Putamen (tissue), 1 donor: ENCODE measurements at places on chromosomes 5 and 9.

- peak; percentile 18 for DNase-seq
These were observed 438 bp downstream of the SOX30 start for GRCh38 chr5:157651623-157652376.

DNA sequence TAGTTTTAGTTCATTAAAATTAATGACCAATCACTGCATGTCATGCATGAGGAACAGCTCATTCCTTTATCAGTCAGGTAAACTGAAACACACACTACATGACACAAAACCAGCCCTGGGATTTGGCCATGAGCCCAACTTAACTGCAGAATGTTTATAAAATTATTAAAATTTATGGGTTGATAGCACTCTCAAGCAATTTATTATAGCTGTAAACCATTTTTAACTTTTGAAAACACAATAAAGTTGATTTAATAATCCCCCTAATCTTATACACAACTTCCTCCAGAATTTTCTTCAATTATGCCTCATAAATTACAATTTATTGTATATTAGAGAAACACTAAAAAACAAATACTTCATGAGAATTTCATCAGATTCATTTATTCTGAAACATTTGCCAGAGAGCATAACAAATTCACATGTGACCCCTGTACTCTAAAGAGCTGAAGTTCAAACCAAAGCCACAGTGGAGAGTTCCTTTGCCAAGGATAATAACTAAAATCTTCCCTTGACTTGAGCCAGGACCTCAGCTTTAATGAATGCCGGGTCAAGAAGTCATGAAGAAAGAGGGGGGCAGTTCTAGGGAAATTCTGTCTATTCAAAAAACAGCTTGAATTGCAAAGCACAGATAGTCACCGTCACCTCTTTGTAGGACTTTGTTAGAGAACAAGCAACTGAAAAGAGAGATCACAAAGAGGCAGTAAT lies 763.7 kb upstream of the GRAMD2B start:
- no peak for DNase-seq

DNA sequence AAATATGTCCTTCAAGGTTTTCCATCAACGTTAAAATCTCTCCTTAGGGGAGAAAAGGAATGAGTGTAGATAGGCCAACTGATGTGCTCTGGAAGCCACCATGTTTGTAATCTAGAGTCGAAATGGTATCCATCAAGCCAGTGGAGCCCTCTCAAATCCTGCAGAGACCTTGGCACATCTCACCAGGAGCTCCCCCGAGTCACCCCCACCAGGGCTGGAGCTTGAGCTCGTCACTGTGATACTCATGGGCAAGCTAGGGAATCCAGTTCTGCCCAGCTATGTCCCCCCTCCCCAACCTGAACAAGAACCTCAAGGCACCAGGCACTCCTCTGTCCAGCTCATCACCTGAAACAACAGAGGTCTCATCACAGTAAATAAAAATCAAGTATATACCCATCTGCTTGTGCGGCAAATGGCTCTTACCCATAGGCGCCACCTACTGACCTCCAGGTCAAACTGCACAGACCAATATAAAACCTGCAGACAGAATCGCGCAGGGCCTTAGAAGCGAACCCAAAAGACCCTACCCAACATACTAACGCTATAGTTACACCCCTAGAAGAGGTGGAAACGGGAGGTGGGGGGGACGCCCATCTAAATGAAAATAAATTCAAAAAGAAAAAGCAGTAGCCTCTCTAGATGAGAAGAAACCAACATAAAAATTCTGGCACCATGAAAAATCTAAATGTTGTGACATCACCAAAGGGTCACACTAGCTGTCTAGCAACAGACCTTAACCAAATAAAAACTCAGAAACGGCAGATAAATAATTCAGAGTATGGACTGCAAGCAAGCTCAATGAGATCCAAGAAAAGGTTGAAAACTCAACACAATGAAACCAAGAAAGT lies 75.0 kb downstream of the TTC39B start:
- DNase-seq = no peak

- no peak for DNase-seq
These were observed 44.7 kb upstream of the HK3 start for GRCh38 chr5:176943816-176944215.

DNA sequence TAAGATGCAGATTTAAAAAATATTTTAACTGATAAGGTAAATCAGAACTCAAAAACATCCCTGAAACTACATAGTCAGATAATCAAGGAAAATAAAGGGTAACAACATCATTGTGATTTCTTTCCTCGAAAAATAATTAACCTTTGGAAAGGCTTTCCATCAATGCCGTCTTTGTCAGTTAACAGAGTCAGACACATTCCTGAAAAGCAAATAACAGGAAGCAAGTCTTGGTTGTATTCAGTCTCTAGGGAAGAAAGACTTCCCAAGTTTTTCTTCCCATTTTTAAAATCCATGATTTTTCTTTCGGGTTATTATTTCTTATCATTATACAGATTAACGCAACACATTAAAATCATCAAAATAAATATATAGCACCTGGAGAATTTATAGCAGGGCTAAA lies 256.4 kb upstream of the CDH6 start:
- no peak for DNase-seq

- no peak for DNase-seq
These were observed 49.6 kb upstream of the RAPGEF6 start for GRCh38 chr5:131684595-131684994.

DNA sequence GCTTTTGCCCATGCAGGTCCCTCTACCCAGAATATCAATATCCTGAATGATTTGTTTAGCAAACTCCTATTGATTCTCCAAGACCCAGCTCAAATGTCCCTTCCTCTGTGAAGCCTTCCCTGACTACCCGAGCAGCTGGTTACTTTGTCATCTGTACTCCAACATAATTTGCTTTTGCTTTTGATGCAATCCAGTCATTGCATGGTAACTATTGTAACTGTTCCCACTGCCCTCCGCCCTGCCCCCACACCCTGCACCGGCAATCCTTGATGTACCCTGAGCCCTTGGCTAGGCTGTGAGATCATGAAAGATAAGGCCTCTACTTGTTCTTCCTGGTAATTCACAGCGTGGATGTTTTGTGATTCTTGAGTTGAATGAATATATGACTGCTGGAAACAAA lies 119.9 kb upstream of the BOD1 start:
- no peak for DNase-seq

- DNase-seq = no peak
These were observed 91.8 kb upstream of the ZNF366 start for GRCh38 chr5:72599065-72599433.

DNA sequence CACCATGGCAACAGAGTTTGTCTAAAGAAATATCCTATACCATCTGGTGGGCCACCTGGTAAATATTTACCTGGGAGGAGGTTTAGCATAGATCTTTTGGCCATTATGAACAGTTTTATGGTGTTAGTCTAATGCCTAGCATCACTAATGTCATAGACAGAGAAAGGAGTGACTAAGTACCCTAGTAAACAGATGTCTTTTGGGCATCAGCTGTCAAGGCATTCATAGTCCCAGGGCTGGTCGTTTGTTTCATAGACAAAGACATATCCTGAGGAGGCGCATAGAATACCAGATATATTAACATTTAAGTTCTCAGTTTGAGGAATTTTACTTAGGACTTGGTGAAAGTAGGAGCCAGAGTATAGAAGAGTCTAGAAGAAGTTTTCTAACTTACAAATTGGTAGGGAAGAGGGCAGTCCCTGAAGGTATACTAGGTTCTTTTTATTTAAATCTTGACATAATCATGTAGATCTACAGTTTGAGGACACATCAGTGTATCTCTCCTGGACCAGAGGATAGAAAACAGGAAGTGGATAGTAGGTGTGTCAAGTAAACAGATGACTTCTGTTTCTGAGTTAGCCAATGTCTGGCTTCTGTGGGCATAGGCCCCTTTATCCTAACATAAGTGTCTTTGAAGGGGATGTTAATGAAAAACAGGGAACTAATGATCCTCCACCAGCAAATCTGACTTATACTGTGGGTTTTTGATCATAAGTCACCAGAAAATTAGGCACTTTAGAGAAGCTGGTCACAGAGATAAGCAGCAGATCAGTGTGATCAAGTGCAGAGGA lies 105.0 kb upstream of the PRSS3 start:
- no peak for DNase-seq

- DNase-seq = no peak
These were observed 5.9 kb downstream of the TNFSF15 start for GRCh38 chr9:114799925-114800324.

- no peak for DNase-seq
These were observed 478.0 kb downstream of the ENC1 start for GRCh38 chr5:74162524-74162923.

GRCh38 chr5:114726131-114726530 lies 364.3 kb downstream of the KCNN2 start:
- no peak for DNase-seq

GRCh38 chr5:158748522-158748921 lies 351.2 kb downstream of the EBF1 start:
- no peak for DNase-seq

DNA sequence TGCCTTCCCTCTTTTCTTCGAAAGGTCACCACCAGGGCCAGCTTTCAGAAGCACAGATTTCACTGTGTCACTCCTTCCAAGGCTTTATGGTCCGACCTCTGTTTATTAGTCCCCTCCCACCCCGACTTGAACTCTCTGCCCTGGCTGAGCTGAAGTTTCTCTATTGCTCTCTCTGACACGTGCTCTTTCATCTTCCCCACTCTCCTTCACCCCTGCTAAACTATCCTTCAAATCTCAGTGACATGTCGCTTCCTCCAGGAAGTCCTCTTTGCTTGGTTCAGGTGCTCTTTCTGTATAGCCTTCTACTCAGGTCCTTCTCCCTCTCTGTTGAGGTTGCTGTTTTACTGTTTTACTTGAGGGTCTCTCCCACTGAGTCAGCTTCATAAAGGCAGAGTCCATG lies 64.4 kb downstream of the ARHGEF37 start:
- DNase-seq = no peak

- no peak for DNase-seq
These were observed 39.1 kb downstream of the FGD3 start for GRCh38 chr9:92986176-92987119.

DNA sequence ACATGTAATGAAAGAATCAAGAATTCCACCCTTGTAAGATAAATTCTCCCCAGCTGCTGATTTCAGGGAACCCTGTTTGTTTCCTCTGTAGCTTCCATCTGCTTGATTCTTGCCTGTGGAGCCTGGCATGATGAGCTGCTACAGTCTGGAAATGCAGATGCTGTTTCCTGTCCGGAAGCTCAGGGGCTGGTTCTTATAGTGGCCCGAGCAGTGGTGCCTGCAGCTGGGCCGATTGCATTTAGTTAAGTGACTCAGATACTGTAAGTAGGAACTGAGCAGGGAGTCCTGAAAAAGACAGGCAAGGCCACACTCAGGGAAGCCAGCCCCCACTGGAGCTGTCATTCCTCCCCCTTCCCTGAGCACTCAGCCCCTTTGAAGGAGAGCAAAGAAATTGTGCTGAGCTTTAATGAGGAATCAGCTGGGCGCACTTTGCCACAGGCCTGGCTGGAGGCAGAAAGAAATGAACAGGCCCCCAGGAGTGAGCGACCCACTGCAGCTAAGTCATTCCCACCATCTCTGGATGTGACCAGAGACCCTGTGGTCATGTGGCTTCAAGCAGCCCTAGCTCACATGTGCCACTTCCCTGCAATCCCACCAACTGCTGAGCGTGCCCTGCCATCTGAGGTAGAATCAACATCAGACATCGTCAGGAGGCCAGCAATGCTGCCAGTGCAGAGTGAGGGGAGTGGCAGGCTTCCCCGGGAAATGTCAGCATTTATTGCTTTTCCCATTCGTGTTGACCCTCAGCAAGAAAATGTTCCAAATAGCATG lies 206.0 kb upstream of the WWC1 start:
- no peak for DNase-seq

DNA sequence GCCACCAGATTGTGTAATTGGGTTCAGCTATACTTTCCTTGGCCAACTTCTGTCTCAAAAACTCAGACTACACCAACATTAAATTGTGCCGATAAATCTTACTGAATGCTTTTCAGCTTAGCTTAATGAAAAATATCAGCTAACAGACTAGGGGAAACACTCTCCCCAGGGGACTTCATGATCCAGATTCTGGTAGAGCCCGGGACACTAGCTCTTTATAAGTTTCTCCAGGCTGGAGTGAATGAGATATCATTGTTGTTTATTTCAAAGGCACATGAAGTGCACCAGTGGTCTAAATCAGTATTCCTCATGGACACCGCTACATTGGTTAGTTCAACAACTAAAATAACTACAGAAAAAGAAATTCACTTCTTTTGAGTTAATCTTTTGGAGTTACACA lies 10.5 kb upstream of the LHFPL2 start:
- DNase-seq = no peak

GRCh38 chr9:85042981-85043647 lies 373.6 kb downstream of the NTRK2 start:
- no peak for DNase-seq

DNA sequence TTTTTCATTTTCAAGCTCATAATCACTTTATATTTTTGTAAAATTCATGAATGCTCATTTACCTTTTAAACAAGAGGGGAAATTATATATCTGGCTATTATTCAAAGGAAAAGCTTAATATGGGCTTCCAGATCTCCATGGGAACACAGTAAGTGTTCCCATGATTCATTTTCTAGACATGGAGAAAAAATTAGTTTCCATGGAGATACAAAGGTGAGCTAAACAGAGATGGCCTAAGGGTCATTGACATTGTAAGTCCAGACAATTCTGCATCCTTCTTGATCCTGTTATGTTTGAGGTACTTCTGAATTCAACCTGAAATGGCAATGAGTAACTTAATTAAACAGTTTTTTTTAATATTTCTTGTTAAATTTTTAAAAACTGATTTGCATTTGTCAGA lies 341.4 kb upstream of the PRR16 start:
- DNase-seq = no peak

DNA sequence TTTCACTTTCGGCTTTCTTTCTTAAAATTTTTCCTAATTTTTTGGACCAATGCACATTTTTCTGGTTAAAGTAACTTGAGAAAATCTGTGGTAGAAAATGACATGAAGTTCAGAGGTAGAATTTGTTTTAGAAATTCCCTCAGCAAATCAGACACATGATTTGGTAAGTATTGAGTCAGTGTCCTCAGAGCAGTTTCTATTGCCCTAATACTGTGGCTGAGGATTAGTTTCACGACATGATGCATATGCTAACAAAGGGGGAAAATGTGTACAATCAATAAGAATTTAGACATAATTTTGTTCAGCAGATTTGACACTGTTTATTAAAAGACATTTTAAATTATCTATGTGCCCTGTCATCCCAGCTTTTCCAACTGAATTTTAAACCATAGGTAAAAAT lies 56.2 kb upstream of the GCNT4 start:
- DNase-seq = no peak

DNA sequence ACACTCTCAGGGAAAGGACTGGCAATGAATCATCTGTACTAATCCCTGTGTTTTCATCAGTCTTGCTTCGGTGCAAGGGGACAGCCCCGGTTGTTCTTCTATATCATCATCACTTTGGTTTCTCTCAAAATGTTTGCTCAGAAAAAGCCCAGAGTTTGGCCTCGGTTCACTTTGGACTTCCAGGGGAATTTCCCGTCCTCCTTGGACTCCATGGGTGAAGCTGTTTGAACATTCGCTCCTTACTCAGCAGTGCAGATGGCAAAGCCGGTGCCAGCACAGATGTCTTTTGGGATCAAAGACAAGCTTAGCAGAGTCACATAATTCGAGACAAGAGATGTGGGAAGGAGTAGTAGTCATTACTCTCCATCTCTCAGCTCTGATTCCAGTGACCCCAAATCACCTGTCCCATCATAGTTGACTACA lies 69.8 kb upstream of the TNFSF8 start:
- no peak for DNase-seq

- no peak for DNase-seq
These were observed 605 bp upstream of the DBN1 start for GRCh38 chr5:177474002-177474476.
